ENCODE measurements at places on chromosomes 5 and 9.

DNA sequence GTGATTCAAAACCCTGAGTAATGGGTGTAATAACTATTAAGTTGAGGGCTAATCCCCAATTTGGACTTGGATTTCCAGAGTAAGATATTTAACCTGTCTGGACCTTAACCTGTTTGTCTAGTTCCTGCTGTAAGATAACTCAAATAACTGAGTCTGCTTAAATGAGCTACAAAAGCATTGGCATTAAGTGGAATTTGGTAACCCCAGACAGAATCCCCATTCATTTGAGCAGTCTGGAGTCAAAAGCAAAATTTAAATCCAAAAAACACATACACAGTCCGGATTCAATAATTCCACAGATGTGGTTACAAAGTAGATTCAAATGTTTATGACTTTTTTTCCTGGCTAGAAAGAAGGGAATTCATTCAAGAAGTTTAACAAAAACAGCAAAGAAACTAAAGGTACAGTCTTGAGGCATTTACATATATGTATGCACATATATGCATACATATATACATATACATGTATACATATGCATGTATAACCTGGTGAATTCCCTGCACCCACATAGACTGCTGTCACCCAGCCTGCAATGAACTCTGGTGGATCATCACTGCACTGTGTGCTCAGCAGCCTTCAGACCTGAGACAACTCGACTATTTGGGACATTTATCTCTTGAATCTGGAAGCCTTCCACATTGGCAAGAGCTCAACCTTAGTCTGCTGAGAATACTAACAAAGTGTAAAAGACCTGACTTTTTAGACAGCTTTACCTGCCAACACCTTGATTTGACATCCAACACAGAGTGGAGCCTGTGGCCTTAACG lies 205.4 kb downstream of the LURAP1L start:
- no peak for DNase-seq

DNA sequence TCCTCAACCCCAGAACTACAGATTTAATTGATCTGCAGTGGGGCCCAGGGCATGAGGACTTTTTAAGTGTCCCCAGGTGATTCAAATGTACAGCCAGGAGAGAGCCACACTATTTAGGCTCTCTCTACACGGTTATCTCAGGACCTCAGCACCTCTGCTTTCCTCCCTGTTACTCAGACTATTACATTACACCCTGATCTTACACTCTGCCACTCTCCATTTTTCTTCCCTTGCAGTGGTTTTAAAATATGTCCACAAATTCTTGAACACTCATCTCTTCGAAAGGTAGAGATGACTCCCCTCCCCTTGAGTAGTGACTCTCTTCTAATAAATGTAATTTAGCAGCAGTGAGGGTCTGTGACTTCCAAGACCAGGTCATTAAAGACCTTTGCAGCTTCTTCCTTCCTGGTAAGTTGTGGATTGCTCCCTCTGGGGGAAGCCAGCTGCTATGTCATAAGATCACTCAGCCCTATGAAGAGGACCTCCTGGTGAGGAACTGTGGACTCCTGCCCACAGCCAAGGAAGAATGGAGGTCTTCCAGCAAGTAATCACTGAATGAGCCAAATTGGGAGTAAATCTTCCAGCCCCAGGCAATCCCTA lies 87.5 kb upstream of the SSBP2 start:
- peak; percentile 67 for DNase-seq

GRCh38 chr5:177350776-177351391 lies 584 bp downstream of the LMAN2 start:
- no peak for DNase-seq

DNA sequence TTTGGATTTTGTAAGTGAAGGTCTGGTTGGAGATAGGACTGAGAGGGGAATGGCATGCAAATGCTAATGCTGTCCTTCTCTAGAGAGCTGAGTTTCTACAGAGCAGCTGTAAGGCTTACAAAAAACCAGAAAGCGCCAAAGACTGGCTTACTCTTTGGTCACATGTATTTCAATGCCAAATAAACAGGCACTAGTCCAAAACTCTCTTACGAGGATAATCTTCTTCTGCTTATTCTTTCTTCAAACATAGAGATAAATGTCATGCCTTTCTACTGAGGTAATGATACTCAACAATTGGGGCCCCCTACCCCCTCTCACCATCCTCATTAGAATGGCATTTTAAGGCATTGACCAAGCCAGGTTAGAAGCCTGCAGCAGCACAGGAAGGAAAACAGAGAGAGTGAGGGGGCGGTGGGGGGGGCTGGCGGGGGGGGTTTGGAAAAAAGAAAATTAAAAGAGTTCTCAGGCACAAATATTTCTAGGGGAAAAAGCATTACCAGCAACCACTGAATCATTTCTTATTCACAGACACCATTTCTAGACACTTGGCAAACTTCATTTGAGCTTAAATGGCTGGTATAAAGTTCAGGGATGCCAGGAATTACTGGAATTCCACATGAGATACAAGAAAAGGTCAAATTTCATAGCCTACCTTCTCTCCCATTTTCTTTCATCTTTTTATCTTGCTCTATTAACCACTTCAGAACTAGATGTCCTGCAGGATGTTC lies 34.0 kb downstream of the PUM3 start:
- DNase-seq: peak; percentile 95

DNA sequence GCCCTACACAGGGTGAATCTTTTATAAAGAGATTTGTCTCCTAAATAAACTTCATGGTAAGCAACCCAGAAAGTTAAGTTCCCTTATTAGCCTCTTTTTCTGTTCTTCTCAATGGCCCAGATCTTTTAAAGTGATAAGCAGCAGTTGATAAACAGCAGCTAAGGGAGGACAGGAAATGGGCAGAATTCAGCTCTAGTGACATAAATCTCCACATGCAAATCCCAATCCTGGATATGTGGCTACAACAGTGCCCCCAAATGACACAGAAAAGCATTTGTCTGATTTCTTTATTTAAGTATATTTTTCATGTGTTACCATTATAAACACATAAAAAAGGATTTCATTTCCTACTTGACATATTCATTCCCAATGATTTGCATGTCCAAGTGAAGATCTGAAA lies 199.0 kb downstream of the DTWD2 start:
- DNase-seq: peak; percentile 21

DNA sequence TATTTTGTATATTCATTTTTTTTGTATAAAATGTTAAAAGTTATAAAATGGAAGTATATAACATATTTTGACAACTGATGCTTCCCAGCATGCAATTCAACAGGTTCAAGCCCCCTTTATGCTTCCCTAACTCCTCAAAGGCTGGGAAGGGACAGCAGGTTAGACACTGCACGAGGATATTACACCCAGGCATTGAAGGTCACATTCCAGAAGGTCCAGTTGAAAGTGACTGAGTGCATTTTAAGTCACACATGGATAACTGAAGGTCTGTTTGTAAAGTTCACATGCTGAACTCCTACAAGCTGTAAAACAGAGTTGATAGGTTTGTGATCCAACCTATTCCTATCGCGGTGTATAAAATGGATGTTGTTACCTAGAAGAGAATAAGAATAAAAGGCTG lies 13.6 kb downstream of the PRXL2C start:
- no peak for DNase-seq

GRCh38 chr9:2934241-2934650 lies 90.4 kb upstream of the PUM3 start:
- no peak for DNase-seq

DNA sequence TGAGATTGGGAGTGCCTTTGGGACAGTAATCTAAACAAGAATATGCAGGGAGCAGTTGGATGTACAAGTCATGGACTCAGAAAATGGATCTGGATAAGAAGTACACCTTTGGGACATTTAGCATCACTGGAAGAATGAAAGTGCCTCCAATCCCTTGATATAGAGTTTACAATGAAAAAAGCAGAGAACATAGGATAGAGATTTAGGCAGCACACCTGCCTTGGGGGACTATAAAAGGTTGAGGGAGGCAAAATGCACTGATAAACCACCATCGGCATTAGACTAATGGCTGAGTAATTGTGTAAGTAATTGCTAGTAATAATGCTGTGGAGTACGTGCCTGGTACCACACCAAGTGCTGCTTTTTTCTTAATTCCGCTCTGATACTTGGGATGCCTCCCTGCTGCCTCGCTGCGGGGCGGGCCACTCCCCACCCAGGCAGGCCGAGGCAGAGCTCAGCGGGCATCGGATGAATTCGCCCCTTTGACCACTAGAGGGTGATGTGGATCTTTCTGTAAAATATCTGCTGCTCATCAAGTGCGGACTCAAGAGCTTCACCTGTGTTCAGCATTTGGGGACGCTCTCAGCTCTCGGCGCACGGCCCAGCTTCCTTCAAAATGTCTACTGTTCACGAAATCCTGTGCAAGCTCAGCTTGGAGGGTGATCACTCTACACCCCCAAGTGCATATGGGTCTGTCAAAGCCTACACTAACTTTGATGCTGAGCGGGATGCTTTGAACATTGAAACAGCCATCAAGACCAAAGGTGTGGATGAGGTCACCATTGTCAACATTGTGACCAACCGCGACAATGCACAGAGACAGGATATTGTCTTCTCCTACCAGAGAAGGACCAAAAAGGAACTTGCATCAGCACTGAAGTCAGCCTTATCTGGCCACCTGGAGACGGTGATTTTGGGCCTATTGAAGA lies 99.9 kb downstream of the ANKRD18B start:
- peak; percentile 72 for DNase-seq

- DNase-seq: no peak
Observed at GRCh38 chr5:124514956-124515355, 231.5 kb downstream of the ZNF608 start.

GRCh38 chr5:140145818-140146522 lies 20.2 kb downstream of the IGIP start:
- DNase-seq: peak; percentile 75

GRCh38 chr5:137361280-137361679 lies 137.8 kb downstream of the SPOCK1 start:
- DNase-seq: peak; percentile 67

DNA sequence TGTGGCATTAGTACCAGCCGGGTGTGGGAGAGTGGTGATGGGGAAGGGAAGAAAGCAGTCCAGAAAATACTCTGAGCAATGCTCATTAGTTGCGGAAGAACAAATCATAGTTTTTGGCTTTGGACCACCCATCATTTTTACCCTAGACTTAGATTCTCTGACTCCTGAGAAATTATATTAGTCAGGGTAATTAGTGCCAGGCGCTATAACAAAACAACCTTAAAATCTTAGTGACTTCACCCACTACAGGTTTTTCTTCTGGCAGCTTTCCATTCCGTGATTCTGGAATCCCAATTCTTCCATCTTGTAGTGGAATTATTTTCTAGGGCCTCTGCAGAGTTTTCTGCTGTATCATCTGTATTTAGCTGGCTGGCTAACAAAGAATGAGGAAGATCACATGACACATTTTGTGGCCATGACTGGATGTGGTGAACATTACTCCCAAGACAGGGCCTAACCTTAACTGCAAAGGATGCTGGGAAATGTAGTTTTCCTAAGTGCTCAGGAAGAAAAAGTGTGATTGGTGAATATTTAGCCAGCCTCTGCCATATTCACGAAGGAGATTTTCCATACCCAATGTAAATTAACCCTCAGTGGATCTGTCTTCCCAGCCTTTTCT lies 373.0 kb upstream of the MEF2C start:
- DNase-seq: peak; percentile 76

GRCh38 chr9:78677326-78677725 lies 380.4 kb downstream of the PSAT1 start:
- peak; percentile 29 for DNase-seq

DNA sequence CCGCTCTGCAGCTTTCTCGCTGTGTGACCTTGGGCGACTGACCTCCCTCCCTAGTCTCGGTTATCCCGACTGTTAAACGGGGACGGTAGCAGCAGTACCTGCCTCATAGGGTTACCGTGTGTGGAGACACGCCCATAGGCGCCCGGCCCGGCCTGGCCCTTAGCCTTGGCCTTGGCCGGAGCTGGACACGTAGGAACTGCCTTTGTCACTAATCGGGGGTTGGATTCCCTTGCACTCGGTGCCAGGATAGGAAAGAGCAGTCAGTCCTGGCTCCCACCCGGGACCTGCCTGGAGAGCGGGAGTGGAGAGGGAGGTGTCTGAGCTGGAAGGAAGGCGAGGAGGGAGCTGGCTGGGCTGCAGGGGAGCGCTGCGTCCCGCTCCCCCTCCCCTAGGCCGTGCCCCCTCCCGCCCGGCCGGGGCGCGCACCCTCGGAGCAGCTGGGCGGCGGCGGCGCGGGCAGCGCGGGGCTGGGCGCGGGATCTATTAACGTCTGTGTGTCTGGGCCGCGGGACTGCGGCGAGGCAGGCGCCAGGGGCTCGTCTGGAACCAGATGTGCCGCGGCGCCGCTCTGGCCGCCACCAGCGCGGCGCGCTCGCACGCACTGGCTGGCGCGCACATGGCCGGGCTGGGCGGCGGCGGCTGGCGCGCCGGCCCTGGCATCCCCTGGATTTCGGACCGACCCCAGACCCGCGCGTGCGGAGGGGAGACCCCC lies 31.7 kb downstream of the PRRX2 start:
- peak; percentile 90 for DNase-seq

DNA sequence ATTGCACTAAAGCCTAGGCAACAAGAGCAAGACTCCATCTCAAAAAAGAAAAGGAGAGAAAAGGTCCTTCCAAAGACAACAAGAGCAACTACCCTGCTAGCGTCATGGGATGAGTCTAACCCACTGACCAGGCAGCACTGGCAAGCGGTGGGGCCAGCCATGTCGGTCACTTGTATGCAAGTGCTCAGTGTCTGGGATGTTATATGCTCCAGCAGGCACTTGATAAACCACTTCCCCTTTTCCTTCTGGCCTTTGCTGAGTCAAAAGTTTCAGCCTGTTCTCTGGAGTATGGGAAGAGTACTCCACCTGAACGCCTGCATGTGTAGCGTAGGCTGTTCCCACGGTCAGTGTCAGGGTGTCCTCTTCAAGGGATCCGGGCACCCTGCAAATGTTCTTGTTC lies 9.2 kb upstream of the MXD3 start:
- no peak for DNase-seq

DNA sequence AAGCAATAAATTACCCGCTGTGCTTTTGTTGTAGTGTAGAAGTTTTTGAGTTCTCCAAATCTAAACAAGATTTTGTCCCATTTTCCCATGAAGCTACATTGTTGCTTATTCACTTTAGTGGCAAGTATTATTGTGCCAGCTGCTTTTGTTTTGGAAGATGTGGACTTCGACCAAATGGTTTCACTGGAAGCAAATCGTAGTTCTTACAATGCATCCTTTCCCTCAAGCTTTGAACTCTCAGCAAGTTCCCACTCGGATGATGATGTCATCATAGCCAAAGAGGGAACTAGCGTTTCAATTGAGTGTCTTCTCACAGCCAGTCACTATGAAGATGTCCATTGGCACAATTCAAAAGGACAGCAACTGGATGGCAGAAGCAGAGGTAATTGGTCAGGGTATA lies 10.9 kb downstream of the MFAP3 start:
- DNase-seq: no peak

DNA sequence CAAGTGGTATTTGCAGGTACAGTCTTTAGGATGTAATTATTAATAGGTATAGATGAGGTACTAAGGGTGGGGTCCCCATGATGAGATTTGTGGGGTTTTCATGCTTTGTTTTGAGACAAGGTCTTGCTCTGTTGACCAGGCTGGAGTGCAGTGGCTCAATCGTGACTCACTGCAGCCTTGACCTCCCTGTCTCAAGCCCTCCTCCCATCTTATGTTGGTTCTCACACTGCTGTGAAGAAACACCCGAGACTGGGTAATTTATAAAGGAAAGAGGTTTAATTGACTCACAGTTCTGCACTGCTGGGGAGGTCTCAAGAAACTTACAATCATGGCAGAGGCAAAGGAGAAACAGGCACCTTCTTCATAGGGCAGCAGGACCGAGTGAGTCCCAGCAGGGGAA lies 217.5 kb downstream of the CDK5RAP2 start:
- no peak for DNase-seq

GRCh38 chr5:80215523-80215922 lies 40.3 kb downstream of the SERINC5 start:
- DNase-seq: no peak

GRCh38 chr5:152869971-152870370 lies 464.9 kb upstream of the NMUR2 start:
- DNase-seq: no peak

- no peak for DNase-seq
Observed at GRCh38 chr9:134551176-134551575, 90.4 kb upstream of the COL5A1 start.

All from fibroblast of skin of scalp (primary cell).